ENCODE measurements at places on chromosomes 13 and 19.

DNA sequence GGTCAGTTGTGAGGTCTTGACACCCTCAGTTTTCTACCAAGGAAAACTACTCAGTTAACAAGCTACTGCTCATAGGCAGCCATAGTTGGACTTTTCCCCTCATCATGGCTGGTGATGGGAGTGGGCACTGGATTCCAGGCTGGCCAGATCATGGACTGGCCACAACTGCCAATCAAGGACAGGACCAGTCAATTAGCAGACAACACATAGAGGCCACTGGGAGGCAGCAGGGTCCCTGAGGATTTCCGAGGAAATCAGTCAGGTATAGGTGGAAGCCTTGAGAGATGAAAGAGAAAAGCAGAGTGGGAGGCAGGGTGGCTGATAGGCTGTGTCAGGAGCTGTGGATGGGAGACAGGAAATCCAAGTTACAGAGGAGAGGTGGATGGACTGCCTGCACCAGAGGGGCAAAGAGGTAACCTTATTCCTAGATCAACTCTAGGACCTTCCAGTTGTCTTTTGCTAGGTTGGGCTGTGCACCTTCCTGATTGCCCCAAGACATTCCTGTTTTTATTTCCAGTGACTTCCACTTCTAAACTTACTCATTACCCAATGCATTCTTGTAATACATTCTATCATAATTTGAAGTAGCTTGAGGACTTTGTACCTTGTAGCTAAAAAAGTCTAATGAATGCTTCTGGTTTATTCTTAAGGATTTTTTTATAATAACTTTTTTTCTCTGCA is 361.8 kb downstream of the KCNRG start:
- no peak for DNase-seq

DNA sequence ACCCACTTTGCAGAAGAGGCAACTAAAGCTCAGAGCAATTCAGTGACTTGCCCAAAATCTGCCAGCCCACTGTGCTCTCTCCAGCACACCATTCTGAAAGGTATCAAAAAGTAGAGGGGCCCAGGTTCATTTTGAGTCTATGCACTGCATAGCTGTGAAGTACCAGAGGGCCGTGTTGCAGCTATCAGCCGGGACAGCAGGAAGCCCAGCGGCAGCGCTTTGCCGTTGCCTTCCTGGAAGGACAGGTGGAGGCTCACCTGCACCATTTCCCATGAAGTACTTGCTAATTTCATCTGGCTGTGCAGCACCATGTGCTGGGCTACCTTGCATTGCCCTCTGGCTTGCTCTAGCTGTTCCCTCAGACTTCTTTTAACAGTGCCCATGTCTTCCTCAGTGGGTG is 2.7 kb upstream of the SERPINE3 start:
- no peak for DNase-seq

- DNase-seq, result no peak
Measured at GRCh38 chr19:42512743-42513304, 15.5 kb downstream of the CEACAM1 start.

DNA sequence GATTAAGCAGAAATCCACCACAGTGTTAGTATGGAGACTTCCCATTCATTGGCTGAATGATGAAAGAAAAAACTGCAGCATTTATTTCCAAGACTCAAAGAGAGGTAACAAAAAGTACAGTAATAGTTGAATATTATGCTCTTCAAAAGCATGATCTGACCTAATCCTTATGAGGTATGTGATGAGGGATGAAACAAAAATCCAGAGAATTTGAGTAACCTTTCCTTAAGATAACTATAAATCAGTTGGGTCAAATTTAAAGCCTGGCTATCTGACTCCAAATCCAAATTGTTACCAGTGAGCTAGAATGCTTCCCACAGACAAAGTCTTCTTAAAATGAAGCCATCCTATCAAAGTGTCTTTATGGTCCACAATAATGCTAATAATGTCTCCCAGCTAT is 38.1 kb downstream of the NUFIP1 start:
- DNase-seq, result no peak

- DNase-seq, result no peak
Measured at GRCh38 chr13:47886314-47886713, 114.8 kb downstream of the SUCLA2 start.

DNA sequence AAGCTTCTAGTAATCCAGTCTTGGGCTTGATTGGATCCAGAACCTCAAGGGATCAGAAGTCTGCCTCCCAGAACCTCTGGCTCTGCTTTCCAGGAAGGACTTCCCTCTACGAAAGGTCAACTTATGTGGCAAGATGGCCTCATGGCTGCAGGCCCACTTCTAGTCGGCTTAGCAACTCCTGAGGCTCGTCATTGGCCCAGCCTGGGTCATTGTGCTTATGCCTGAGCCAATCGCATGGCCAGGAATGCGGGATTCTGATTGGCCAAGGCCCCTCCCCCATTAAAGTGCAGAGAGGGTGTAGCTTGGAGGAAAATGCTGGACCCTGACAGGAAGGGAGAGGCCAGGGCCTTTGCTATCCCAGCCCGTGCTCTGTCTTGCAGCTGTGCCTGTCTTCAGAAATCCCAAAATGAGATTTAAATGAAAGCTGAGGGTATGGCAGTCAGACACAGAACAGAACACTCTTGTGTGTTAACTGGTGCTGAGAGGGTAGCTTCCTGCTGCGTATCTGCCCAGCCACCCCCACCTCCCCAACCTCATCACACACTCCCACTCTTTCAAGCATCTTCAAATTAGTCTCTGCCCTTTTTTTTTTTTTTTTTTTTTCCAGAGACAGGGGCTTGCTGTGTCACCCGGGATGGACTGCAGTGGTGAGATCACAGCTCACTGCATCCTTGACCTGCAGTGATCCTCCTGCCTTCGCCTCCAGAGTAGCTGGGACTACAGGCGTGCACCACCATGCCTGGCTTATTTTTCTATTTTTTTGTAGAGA is 5.5 kb upstream of the CCNE1 start:
- DNase-seq, result peak; percentile 68

GRCh38 chr19:46495786-46496099 is at the start of gene PNMA8B:
PNMA8B (minus strand) TSS chr19:46495867; CDS start chr19:46495465, 402 bp downstream.
- no peak for DNase-seq

DNA sequence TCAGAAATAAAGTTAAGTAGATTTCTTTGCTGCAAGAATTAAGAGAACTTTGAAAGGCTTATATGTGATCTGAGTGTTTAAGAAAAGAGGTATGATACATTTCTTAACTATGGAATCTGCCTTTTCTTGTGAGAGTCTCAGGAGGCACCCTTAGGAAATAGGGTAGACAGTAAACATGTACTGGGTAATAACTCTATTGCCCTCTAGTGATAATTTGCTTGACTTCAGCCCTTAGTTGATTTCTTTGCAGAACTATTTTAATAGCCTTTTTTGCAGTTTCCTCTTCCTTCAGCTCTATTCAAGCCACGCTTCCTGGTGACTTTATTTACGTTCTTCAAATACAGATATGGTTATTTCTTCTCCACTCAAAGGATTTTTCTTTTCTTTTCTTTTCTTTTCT is 37.0 kb upstream of the CCNA1 start:
- no peak for DNase-seq

GRCh38 chr19:28553005-28553404 is 659.9 kb downstream of the UQCRFS1 start:
- no peak for DNase-seq

DNA sequence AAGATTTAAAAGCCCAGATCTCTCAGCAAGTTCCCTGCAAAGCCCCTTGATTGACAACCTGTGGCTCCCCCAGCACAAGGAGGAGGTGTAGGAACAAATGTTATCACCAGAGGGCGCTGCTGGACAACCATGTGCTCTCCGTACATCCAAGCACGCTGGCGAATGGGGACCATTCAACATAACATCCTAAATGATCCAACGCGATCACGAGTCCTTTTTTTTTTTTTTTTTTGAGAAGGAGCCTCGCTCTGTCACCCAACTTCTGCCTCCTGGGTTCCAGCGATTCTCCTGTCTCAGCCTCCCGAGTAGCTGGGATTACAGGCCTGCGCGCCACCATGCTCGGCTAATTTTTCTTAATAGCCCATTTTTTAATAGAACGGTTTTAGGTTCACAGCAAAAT is 52.0 kb downstream of the NWD1 start:
- peak; percentile 75 for DNase-seq

- no peak for DNase-seq
Measured at GRCh38 chr13:97280478-97280877, 58.3 kb downstream of the MBNL2 start.

DNA sequence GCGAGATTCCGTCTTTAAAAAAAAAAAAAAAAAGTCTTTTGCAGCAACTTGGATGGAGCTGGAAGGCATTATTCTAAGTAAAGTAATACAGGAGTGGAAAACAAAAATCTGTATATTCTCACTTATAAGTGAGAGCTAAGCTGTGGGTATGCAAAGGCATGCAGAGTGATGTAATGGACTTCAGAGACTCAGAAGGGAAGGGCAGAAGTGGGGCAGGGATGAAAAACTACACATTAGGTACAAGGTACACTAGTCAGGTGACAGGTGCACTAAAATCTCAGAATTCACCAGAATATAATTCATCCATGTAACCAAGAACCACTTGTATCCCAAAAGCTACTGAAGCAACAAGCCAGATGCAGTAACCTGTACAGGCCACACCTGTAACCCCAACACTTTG is 2.0 kb downstream of the GP6 start:
- no peak for DNase-seq

DNA sequence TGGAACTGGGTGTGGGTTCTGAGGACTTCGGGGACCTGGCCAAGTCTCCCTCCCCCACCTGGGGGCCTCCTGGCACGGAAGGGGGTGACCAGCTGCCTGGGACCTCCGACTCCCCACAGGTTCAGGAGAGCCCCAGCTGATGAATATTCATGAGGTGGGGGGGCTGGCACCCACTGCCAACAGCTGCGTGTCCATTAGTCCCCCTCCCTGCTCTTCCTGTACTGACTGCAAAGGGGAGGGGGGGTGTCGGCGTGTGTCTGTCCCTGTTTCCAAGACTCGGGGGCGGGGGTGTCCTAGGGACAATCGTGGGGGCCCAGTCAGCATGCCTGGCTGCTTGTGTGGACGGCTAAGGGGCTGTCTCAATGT is 10.6 kb upstream of the NFIX start:
- DNase-seq, result no peak

GRCh38 chr13:23777575-23777870 is 111.7 kb downstream of the MIPEP start:
- DNase-seq, result no peak

DNA sequence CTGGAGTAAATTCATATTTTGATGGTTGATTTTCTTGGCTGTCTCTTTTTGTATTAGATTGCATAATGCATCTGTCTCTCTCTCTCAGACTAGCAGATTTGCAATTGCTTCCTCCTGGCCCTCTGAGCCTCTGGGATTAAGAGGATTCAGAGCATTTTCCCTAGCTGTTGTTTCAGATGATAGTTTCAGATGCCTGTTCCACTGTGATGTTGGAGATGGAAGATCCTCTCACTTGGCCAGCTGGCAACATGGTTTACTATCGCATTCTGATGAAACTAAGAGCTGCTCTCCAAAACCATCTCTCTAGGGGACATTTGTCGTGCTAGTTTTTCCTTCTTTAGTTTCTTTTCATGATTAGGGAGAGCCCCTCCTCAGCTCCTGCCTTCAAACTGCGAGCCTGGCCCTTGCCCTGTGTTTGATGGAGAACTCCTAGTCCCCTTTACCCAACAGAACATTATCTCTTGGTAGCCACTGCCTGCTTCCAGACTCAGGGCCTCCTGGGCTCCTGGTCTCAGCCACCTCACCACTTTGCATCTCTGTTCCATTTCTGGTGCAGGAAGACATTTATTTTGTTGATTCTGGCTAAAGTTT is 244.6 kb downstream of the B3GLCT start:
- no peak for DNase-seq

GRCh38 chr13:34857558-34858325 is 84.3 kb upstream of the NBEA start:
- no peak for DNase-seq

- DNase-seq, result no peak
Measured at GRCh38 chr13:113161433-113161832, 3.0 kb downstream of the PROZ start.

DNA sequence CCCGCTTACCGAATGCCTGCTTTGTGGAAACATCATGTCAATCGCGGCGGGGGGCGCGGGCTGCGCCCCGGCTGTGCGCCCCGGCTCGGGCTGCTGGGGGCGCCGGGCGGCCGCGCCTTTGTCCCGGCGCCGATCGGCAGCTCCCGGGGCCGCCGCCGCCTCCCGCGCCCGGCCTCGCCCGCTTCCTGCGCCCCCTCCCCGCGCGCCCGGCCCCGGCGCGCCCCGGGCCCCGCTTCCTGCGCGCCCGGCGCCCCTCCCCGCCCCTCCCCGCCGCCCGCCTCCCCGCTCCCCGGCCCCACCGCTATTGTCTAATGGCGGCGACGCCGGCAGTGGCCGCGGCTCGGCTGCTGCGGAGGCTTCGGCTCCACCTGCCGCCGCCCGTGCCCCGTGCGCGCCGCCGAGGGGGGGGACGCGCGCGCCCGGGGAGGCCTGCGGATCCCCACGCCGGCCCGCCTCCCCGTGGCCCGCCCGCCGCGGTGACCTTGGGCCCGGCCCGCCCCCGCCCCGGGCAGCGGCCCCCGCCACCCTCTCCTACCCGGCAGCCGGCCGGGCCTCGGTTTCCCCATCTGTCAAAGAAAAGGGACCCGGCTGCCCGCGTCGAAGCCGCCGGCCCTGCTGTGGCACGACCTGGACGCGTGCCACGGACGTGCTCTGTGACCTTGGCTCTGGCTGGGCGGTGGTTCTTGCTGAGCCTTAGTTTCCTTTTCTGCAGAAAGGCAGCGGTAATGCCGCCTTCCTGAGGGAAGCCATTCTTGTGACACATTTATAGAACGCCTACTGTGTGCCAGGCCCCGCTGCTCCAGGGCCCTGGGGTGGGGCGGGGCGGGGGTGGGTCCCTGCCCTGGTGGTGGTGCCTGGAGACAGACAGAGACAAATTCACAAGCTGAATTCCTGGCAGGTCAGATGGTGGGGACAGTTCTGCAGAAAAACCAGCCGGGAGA is at the start of gene TLE5:
Gene TLE5, minus strand, starts transcription at position 331 of the 941 bp plus-strand sequence. Its CDS starts 295 bp downstream, at position 36.
- DNase-seq, result no peak

- no peak for DNase-seq
Measured at GRCh38 chr13:30026093-30026492, 175.7 kb upstream of the UBL3 start.

DNA sequence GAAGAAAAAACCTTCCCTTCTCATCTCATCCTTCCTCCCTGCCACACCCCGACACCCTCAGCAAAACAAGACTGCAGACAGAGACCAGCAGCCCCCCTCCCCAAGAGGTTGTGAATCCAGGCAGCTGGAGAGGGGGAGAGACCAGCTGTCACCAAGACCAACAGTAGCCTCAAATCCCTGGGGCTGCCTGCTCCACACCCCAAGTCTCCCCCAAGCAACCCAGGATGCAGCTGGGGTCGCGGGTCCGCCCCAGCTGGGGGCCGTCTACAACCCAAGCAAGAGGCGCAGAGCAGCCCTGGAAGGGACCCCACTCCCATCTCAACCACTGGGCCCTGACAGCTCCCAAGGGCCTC is 7.1 kb downstream of the KLF16 start:
- no peak for DNase-seq

DNA sequence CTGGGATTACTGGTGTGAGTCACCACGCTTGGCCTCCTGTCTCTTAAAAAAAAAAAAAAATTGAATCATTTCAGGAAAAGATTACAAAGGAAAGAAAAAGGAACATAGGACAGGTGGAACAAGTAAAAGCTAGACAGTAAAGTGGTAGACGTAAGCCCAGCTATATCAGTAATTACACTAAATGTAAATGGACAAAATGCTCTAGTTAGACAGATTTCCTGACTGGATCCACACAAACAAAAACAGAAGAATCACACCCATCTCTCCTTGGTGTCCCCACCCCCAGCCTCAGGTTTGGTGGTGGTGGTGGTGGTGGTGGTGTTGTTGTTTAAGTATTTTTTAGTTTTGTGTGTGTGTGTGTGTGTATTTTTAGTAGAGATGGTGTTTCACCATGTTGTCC is 6.3 kb upstream of the SPIB start:
- no peak for DNase-seq
